ENCODE measurements at places on chromosomes 2 and 18. TPM values are rescaled to one million over a fixed set of nuclear protein-coding genes. Genes with fewer than 3 reads are reported as not detected.
A peak's percentile ranks its signal among the peaks of the same experiment; 100 is the strongest.

DNA sequence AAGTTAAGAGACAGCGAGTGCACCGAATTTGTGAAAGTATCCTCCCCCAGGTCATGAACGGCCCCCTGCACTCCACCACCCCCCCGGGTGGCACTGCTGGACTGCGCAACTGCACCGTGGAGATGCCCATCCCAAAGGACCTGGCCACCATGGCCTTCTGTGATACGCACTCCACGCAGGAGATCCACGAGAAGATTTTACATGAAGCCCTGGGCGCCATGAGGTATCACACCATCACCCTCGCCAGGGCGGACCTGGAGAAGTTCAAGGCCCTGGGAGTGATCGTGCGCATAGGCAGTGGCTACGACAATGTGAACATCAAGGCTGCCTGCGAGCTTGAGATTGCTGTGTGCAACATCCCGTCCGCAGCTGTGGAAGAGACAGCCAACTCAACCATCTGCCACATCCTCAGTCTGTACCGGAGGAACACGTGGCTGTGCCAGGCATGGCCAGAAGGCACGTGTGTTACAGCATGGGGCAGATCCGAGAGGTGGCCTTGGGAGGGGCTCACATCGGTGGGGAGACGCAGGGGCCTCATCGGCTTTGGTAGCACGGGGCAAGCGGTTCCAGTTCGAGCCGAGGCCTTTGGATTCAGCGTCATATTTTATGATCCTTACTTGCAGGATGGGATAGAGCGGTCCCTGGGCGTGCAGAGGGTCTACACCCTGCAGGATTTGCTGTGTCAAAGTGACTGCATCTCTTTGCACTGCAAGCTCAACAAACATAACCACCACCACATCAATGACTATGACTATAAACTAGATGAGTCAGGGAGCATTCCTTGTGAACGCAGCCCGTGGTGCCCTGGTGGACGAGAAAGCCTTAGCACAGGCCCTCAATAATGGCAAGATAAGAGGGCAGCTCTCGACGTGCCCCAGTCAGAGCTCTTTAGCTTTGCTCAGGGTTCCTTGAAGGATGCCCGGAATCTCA, 290.8 kb upstream of the MC4R start:
- no peak for DNase-seq

GRCh38 chr2:69770193-69770702, 28.3 kb downstream of the ANXA4 start:
- no peak for DNase-seq

The IL36G gene
- polyA plus RNA-seq: 0.36 TPM

DNA sequence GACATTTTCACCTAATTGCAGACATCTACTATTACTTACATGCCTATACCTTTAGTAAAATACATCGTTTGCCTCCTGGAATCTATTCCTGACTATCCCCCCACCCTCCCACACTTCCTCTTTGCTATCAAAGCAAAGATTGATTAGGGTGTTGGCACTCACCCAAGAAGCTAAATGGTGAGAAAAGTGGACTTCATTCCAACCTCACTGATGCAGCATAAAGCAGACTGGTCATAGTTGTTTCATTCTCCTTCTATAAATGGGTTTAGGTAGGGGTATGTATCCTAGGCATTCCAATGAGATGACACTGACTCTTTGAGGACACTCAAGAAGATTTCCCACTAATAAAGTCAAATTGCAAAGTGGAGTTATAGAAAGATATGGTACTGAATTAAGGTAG, 97.4 kb downstream of the LRP1B start:
- DNase-seq: no peak

- DNase-seq: no peak
Measured at GRCh38 chr2:20599001-20599600, 51.8 kb downstream of the HS1BP3 start.

- no peak for DNase-seq
Measured at GRCh38 chr2:3745920-3746319, 42.5 kb downstream of the DCDC2C start.

DNA sequence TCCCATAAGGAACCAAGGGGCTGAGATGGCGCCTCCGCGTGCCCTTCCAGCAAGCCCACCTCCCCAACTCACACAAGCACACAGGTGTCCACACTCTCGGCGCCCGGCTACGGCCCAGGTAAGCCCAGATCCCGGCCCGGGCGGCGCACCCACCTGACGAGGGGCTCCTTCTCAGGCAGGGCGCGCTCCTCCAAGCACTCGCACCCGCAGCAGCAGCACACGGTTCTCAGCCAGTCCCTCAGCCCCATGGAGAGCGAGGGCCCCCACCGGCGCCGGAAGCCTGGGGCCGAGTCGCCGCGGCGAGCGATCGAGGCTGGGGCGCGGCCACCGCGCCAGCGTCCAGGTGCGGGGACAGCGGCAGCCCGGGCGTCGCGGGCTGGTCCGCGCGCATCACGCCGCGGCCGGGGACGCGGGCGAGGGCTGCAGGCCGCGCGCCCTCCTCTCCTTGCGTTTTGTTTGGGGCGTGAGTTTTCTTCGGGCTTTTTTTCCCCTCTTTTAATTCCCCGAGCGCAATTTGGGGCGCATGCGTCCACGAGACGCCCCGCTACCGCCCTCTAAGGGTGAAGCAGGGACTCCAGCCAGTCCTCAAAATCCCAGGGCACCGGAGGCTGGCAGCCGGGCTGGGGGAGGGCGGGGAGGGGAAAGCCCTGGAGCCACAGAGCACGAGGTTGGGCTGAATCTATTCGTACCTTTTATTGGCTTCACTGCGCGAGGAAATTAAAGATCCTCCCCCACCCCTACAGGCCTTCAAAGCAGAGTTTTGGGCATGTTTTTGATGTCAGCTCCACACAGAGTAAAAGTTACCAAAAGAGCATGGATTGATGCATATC, at the start of gene MREG:
Gene MREG (minus strand): TSS at position 472 of the 830 bp plus-strand sequence. CDS start 224 bp downstream, at position 248.
- DNase-seq: peak; percentile 61
